ENCODE measurements at places on chromosomes 5 and 9.
A peak's percentile ranks its signal among the peaks of the same experiment; 100 is the strongest.

- no peak for DNase-seq
Measured at GRCh38 chr5:21791304-21791703, 1061.8 kb downstream of the CDH12 start.

DNA sequence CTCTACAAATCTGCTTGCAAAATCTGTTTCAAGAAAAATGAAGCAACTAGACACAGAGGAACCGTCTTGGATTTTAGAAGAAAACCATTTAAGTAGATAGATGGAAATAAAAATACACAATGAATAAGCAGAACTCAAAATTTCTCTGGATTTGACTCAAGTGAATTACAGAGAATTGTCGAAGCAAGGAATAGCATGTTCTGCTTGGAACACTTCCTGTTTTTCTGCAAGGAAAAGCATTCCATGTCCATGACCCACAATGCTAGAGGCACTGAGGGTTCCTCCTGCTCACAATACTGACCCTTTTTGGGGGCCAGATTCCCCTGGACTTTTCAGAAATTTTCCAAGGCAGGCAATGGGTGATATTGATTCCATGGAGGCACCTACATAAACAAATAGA is 29.8 kb downstream of the PRUNE2 start:
- DNase-seq: no peak

- DNase-seq: peak; percentile 25
Measured at GRCh38 chr5:118548761-118549720, 439.3 kb downstream of the DTWD2 start.

DNA sequence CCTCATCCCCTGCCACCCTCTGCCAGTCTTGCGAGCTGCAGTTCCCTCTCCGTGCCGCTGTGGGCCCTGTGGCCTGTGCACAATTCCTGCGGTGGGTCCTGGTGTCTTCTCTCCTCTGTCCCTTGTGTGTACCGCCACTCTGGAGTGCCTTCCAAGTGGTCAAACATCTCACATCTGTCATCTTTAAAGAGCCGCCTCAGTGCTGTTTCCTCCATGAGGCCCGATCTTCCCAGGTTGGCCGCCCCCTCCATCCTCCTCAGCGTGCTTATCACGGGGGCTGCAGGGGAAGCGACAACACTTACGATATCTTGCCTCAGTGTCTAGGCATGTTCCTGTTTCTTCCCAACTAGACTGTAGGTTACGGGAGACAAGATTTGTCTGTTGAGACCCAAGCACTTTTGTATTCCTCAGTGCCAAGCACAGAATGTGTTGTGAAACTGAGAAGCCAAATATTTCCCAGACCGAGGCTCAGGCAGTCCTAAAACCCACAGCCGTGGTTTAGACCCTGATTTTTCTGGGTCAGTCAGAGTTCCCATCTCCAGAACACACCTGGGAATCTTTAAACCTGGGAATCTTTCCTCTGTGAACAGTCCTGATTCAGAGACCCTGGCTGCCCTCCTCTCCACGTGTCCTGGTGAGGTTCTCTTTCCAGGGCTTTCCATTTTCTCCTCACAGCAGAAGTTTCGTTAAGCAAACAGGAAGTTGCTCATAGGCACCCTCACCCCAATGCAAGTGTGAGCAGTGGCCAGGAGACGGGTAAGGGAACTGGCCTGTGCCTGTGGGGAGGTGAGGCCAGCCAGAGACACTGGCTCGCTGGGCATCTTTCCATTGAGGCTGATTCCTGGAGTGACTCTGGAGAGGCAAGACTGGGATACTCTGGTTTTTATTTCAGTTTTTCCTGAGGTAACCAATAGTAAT is 28.8 kb downstream of the SLC46A2 start:
- DNase-seq: no peak

DNA sequence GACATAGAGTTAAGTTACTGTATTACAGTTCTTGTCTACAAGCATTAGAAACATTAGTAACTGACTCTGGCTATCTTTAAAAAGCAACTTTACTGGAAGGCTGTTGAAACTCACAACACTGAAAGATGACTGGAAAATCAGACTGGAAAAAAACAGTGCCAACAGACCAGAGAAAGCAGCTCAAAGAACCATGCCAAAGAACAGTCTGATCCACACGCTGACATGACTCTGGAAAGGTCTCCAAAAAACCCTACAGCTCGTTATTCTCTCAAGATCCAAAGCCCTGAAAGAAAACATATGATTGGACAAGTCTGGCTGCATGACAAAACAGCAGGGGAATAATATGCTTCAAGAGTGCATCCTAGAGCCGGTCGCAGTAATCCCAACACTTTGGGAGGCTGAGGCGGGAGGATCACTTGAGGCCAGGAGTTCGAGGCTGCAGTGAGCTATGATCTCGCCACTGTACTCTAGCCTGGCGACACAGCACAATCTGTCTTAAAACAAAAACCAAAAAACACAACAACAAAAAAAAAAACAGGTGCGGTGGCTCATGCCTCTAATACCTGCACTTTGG is 5.6 kb downstream of the GOLPH3 start:
- no peak for DNase-seq

DNA sequence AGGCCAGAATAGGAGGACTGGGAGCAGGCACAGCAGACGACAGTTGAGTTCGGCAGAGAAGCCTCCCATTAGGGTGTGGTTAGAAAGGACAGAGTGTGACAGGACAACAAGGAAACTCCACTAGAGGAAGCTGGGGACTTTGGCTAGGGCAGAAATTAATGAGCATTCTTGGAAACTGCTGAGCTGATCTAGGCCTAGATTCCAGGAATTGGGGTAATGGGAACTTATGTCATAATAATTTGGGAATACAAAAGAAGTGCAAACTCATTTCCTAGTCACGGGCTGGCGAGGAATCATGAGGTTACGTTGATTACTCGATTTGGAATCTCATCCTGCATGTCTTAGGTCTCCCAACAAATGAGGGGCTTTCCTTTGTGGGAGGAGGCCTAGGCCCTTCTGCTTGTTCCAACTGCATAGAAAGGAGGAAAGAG is 144.6 kb upstream of the RPS23 start:
- no peak for DNase-seq

- DNase-seq: no peak
Measured at GRCh38 chr5:124628721-124629596, 117.5 kb downstream of the ZNF608 start.

GRCh38 chr9:118463419-118463818 is 759.2 kb downstream of the TLR4 start:
- no peak for DNase-seq

GRCh38 chr5:75089137-75089536 is 36.8 kb upstream of the GCNT4 start:
- DNase-seq: no peak

DNA sequence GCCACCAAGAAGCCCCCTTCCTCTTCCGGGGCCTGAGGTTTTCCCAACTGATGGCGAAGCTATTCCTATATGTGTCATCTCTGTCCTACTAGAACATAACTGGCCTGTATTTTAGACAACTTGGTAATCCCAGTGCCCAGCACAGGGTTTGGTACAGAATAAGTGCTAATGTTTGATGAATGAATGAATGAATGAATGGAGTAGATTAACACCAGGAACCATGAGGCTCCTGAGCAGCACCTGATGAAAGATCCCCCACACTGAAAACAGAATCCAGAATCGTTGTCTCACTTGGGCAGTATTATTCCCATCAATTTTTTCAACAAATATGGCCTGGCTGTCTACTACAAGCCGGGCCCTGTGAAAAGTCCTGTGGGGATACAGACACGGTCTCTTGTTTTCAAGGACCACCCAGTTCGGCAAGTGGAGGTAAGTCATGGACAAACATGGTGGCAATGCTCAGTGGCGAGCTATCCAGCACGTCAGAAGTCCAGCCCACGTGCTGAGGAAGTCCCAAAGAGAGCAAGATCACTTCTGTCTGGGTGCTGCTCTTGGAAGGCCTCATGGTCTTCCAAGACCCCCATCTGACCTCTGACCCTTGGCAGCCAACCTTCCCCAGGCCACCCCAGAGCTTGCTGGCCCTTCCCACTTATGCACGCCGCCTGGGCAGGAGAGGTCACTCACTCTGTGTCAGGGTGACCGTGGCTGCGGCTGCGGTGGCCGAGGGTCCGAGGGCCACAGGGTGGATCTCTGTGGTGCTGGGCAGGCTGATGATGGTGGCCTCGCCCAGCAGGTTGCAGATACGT is 1.0 kb downstream of the NAIF1 start:
- DNase-seq: peak; percentile 61

- DNase-seq: peak; percentile 61
Measured at GRCh38 chr9:121886759-121887485, 206.2 kb downstream of the TTLL11 start.

DNA sequence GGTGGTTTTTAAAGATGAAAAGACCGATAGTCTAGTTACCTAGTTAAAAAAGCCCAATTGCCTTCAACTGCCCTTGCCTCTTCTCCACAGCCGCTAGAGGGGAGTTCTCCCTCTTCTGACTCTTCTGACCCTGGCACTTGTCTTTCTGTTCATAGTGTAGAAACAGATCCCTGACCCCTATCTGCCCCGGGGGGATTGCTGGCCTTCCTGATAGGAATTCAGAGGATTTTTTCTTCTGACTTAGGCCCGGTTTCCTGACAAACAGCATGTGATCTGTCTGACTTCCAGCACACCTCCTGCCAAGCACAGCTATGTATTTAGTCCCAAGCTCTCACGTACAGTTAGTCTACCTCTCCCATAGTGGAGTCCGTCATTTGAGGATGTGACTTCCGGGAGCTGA is 5.0 kb upstream of the TMEM268 start:
- DNase-seq: no peak

GRCh38 chr9:77440057-77440456 is 208.1 kb downstream of the GNA14 start:
- DNase-seq: no peak

DNA sequence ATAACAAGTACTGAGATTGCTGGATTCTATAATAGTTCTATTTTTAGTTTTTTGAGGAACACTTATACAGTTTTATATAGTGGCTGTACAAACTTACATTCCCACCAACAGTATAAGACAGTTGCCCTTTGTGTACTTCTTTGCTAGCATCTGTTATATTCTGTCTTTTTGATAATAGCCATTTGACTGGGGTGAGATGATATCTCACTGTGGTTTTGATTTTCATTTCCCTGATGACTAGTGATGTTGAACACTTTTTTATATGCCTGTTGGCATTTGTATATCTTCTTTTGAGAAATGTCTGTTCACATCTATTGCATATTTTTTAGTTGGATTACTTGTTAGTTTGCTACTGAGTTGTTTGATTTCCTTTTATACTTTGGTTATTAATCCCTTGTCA is 204.1 kb upstream of the SMC2 start:
- DNase-seq: no peak

DNA sequence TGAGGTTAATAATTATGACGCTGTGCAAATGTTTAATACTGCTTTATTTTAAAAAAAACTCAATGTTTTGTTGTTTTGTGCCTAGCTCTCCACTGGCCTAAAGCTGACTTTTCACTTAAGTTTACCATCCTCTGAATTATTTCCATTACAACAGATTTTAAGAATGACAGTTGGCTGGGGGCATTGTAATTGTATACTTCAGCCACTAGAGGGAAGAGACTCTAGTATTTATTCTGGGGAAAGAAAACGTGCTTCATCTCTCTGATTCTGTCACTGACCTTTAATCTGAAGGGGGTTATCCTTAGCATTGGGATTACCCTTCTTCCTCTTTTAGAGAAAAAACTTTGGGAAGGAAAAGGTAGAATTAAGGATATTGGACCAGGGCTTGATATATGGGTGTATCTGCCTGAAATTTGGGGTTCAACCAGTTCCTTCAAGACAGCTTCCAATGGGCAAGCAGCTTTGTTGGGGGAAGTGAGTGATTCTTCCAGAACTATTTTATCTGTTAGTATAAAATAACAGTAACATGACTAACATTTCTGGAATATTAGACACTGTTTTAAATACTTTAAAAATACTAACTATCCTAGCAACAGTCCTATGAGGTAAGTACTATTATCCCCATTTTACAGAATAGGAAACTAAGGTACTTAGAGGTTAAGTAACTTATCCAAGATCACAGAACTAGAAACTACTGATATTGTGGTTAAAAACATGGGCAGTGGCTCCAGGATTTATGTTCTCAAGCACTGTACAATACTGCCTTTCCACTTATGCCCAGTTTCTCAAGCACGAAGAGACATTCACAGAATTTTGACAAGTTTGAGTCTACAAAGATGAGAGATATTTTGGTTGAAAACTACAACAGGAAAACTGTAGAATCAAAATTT is 208.4 kb downstream of the CD180 start:
- peak; percentile 58 for DNase-seq

GRCh38 chr9:124122321-124122720 is 110.8 kb downstream of the LHX2 start:
- no peak for DNase-seq

DNA sequence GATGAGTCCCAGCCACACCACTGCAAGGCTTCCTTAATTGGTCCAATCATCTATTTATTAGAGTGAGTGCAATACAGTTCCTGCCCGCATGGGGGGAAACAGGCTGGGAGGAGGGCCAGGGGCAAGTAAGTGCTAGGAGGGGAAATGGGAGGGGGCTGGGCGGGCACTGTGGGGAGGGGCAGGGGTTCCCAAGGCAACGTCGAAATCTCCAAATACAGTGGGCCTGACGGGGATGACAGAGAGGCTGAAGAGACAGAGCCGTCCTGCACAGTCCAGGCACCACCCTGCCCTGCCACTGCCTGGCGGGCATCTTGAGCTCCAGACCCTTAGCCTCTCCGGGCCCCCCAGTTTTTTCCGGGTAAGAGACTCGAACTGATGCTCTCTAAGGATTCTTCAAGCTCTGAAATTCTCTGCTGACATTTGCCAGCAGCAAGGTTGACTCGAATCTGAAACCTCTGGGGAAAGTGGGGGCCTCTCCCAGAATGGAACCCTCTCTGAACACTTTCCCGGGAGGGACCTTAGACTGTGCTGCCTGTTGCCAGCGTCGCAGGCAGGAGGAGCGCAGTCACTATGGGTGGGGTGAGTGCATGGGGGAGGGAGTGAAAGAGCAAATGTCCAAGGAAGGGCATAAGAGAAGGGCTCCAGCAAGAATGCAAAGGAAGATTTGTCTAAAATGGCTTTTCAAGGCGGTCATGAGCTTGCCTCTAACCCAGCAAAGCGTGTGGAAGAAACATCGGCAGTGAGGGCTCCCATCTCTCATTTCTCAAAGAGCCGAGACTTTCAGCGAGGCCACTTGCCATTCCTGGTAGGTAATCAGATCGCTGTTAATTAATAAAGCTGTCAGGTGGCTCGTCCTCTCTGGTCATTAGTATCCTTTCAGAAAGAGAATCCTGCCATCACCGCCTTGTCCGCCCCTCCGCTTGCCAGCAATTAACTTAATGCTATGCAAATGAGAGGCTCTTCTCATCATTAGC is 99.0 kb downstream of the GTF3C4 start:
- peak; percentile 88 for DNase-seq

GRCh38 chr5:31537851-31538250 is 5.8 kb downstream of the C5orf22 start:
- DNase-seq: peak; percentile 29

Measured in activated CD4-positive, alpha-beta T cell treated with anti-CD3 and anti-CD28 coated beads, Interleukin-2, amount 10 ng/mL, durations not matched to agents 24 days and 14 days (primary cell).